ENCODE measurements at places on chromosomes 7 and 10.

DNA sequence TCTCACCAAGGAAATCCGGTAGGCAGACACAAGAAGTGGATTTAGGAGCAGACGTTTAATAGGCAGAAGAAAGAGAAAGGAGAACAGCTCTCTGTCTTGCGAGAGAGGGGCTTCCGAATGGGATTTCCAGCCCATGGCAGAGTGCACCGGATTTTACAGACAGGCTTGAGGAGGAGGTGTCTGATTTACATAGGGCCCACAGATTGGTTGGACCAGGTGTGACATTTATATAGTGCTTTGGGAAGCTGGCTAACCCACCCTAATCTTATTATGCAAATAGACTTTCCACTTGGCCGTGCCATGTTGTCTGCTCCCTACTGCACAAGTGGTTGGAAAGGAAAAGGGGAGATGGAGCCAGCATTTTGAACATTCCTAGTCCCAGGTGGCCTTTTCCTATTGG is 57.8 kb downstream of the ANKMY2 start:
- DNase-seq, result no peak

DNA sequence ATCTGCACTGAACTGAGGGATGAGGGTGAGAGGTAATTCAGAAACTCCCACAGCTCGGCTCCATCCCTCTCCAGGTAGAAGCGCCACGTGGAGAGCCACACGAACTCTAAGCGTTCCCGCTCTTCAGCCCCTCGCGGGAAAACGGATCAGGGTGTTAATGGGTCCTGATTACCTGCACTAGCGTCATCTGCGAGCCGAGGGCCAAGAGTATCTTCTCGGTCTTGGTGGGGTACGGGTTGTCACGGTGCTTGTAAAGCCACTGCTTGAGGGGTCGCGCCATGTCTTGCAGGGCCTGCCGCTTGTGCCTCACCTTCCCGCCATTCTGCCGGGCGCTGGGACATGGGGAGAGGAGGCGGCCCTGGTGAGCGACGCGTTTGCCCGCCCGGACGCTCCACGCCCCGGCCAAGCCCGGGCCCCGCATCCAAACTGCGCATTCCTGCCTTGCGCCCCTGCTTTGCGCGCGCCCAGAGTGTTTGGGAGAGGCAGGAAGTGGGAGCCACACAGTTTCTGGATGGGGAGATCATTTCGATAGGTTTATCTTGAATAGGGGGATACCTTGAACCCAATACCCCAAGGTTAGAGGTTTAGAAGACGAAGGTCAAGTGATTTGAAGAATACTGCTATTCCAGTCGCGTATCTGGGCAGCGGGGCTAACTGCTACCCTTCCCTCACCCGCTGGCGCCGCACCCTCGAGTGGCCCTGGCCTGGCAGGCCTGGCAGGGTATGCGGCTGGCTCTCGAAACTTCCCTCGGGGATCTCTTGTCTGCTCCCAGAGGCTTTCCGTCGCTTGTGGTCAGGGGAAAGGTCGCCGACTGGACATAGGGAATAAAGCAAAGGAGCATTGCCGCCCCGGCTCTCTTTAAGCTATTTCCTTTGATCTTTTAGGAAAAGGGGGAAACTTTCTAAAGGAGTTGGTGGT is 4.2 kb downstream of the MKX start:
- DNase-seq, result no peak

DNA sequence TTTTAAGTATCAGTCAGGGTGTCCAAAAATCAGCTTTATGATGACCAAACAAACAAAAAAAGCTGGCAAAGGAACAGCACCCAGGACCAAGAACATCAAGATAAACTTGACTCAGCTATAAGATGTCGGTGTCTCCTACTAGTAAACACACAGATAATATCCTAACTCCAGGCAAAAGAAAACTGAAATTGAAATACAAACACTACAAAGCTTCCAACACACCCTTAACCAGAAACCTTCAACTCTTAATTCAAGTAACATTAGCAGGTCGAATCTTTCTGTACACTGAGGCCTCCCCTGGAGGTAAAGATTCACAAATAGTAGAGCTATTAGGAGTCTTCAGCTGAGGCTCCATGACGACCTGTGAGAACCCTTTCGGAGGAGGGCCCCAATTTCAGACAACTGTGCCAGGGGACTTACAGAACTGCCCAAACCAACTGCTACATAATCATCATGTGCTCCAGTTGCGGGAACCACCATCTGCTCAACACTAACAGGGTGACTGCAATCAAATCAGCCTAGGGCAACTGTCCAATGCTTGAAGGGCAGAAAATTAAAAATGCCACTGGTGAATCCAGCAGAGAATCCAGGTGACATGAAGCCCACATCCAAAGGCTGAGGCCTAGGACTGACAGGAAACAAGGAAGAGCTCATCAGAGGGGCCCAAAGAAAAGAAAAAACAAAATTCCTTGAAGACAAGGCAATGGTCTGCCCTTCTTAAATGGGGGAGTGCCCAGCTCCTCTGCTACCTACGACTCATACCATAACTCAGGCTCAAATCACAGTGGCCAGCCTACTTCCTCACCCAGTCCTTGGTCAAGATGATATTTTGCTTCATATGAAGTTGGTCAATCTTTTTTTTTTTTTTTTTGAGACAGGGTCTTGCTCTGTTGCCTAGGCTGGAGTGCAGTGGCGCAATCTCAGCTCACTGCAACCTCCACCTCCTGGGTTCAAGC is 20.0 kb downstream of the XPNPEP1 start:
- DNase-seq, result no peak

DNA sequence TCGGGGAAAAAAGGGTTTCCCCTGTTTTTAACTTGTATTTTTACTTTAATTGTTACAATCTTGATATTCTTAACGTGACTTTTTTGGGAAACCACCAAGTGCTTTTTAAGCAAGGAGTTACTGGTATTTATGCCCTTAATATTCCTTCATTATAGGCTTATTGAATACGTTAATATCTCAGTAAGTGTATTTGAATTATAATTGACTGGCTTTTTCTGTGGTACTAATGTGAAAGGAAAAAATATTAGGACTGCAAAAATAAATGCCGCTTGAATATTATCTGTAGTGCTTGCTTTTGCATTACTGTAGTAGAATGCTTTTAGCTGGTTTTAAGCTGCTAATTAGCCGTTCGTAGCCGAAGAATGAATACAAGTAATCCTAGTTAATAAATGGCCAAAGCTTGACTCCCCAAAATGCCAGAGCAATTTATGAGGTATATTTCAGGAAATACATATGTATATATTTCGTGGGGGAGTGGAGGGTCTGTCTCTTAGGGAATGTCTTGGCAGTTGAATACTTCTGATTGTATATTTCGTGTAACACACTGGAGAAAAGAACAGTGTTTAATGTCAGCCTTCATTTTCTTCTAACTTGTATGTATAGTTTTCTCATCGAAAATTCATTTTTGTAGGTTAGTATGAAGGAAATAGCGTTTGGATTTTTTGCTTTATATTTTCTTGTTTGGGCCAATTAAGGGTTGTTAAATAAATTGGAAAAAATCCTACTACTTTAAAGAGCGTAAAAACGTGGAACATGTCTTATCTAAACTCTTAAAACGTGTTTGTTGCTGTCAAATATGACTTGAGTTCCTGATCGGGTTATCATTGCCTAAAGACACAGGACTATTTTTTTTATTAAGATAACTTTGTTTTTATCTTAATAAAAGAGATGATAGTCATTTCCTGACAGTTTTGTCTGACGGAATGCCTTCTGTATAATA is 1.5 kb downstream of the PDCD4 start:
- no peak for DNase-seq

- peak; percentile 42 for DNase-seq
Observed at GRCh38 chr7:139680676-139681462, 96.9 kb downstream of the HIPK2 start.

GRCh38 chr10:625751-626711 is 63.4 kb downstream of the DIP2C start:
- DNase-seq, result no peak

DNA sequence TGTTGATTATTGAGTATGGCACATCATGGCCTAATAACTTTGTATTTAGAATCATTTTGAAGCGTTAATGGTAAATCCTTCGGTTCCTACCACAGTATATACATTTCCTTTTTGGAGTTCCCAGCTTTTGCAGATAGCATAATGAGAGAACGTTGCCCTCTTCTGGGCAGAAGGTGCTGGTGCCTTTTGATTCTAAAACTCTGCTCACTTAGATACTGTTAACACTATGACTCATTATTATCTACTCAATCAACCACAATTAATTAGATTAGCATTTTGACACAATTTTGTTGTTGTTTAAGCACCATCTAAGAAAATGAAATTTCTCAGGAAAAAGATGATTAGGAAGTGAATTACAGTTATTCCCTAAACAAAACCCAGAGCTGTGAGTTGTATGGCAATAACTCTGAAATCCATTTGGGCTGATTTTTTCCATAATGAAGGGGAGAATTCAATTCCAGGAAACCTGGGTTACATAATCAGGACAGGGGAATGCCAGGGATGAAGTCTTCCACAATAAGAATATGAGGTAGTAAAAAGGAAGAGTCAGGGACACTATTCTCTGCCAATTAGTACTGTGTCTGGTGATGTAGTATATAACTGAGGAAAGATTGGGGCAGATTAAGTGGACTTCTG is 11.5 kb upstream of the DLD start:
- DNase-seq, result no peak

- peak; percentile 93 for DNase-seq
Observed at GRCh38 chr7:23680414-23681405, 711 bp downstream of the FAM221A start.

GRCh38 chr10:30188101-30188500 is 128.7 kb upstream of the JCAD start:
- no peak for DNase-seq

- no peak for DNase-seq
Observed at GRCh38 chr7:36746347-36746746, 22.1 kb upstream of the AOAH start.

GRCh38 chr10:12766223-12766622 is 235.3 kb downstream of the CCDC3 start:
- DNase-seq, result no peak

DNA sequence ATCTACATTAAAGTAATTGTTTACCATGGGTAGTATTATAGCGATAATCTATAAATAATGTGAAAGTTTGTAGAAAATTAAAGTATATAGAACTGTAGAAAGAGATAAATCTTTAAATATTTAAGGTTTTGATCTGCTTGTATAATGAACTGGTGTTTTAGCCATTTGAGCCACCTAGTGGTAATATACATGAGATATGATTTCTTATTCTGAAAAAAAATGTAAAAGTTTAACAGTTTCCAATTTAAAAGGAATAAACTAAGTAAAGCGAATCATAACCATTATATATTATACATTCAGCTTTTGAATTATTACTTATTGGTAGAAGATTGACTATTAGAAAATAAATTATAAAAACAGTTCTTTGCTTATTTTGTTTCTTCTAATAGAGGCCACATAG is 91.2 kb downstream of the OTUD1 start:
- no peak for DNase-seq

- no peak for DNase-seq
Observed at GRCh38 chr7:106284714-106285050, at the start of gene NAMPT. NAMPT (minus strand) TSS chr7:106284983; CDS start chr7:106284884, 99 bp downstream.

DNA sequence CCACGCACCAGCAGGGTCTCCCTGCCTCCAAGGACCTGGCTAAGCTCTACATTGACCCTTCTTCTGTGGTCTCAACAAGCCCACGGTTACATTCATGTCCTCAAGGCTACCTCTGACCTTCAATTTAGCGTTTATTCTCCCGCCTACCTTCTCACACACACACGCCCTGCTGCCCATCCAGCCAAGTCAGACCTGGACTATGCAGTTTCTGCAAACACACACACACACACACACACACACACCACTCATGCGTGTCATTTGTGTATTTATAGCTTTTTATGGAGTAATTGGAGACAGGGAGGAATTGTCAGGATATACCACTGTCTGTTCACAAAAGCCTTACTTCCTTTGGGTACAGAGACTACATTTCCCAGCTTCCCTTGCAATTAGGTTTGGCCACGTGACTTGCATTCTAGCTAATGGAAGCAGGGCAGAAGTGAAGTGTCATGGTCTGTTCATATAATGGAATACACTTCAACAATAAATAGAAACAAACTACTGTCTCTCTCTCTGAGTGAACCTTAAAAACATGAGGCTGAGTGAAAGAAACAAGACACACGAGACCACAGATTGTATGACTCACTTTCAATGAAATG is 53.8 kb upstream of the CPXM2 start:
- no peak for DNase-seq

GRCh38 chr7:43692582-43693373 is 36.5 kb downstream of the COA1 start:
- no peak for DNase-seq

GRCh38 chr7:4817178-4817901 is 41.9 kb downstream of the AP5Z1 start:
- DNase-seq, result no peak

- no peak for DNase-seq
Observed at GRCh38 chr10:27147701-27148100, 6.5 kb downstream of the YME1L1 start.

- peak; percentile 56 for DNase-seq
Observed at GRCh38 chr10:126240483-126240882, 147.8 kb downstream of the ADAM12 start.

- peak; percentile 34 for DNase-seq
Observed at GRCh38 chr7:47582764-47583738, 1.1 kb upstream of the TNS3 start.

GRCh38 chr10:18230794-18231193 is 90.6 kb downstream of the CACNB2 start:
- DNase-seq, result no peak

DNA sequence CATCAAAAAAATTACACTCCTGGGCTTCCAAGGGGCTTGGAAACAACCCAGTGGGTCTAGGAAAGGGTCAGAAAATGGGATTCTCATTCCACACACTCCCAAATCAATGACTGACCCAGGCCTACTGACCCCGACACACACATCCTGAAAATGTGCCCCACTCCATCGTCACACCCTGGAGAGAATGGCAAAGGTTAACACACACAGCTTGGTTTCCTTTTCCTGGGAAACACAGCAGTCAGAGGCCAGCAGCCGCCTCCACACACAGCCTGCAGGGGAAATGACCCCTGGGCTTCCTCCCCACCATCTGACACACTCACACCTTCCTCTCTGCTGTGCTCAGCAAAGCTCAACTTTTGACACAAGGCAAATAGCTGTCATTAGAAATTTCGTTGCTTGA is 42.9 kb downstream of the SH3PXD2A start:
- no peak for DNase-seq

- no peak for DNase-seq
Observed at GRCh38 chr10:58322072-58322834, 12.6 kb upstream of the UBE2D1 start.

DNA sequence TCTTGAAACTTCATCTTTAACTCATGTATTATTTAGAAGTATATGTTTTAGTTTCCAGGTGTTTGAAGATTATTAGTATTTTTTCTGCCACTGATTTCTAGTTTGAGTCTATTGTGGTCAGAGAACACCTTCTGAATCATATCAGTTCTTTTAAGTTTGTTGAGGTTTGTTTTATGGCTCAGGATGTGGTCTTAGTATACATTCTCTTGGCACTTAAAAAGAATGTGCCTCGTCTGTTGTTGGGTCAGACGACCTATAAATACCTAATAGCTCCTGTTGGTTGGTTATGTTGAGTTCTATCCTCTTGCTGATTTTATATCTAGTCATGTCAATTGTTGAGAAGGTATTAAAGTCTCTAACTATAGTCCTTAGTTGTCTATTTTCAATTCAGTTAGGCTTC is 15.9 kb downstream of the TDRD1 start:
- DNase-seq, result no peak

GRCh38 chr10:76975126-76975525 is 662.5 kb downstream of the KCNMA1 start:
- DNase-seq, result no peak

Measured in posterior cingulate gyrus (tissue), 11 donors.